ENCODE measurements at places on chromosomes 7 and 10.

GRCh38 chr10:125263551-125263950 is 103.2 kb upstream of the CTBP2 start:
- no peak for DNase-seq

DNA sequence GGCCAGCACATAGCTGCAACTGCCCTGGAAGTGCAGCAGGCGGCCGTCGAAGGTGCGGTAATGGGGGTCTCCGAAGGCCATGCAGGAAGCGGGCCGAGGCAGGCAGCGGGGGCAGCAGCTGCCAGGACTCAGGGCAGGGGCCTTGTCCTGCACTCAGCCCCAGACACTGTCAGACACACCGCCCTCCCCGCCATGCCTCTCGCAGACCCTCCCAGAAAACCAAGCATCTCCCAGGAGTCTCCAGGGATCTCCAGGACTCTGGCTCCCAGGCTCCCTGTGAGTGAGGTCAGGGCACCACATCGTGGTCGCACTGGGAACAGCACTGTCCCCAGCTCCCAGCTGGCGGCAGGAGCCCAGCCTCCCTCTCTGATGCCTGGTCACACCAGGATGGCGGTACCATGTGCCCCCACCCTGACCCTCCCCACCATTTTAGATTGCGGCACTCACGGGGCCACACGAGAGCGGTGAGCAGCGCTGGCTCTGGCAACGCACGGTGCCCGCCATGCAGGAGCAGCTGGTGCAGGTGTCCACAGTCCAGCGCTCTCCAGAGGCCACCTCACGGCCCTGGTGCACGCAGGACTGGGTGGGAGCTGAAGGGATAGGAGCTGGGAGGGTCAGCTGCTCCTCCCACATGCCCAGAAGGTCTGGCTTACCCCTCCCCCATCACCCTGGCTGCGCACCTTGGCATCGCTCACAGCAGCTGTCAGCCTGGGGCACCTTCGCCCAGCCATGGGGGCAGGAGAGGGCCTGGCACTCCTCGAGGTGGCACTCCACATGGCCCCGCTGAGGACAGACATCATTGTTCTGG is 17.5 kb downstream of the ATP6V1F start:
- no peak for DNase-seq

DNA sequence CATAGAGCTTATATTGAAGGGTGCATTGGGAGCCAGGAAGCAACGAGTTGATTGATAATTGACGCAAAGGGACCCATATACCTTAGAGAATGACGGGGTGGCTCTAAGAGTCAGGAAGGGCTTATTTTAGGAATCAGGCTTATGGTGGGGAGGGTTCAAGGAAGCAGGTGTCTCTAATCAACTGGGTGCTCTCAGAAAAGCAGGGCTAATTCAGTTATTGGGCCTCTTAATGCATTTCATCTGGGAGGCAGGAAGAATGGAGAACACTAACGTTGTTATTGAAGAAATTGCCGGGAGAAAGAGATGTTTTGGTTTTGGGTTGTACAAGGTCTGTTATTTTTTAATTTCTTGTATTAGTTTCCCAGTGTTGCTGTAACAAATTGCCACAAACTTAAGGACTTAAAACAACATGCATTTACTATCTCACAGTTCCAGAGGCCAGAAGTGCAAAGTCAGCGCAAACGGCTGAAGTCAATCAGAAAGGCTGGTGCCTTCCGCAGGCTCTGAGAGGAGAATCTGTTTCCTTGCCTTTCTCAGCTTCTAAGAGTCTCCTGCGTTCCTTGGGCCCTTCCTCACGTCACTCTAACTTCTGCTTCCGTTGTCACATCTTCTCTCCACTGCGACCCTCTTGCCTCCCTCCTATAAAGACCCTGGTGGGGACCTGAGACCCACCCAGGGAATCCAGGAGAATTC is 328.4 kb upstream of the C7orf33 start:
- no peak for DNase-seq

DNA sequence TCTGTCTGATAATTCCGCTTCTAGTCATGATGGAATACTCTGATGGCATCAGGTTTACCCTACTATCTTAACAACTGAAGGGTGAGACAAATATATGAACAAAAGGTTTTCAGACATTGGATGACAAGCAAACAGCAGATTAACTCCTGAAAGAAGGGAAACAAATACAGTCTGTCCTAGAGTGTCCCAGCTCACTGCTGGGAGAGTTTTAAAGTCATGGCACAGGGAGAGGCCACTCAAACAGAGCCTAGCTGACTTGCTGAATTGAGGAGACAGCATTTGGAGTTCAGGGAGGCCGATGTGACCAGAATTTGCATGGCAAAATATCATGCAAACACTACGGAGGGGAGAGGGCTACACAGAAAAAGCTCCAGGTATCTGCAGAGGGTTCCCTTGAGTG is 73.1 kb downstream of the MDH2 start:
- DNase-seq = no peak

GRCh38 chr7:41847606-41848005 is 144.7 kb upstream of the INHBA start:
- no peak for DNase-seq

- DNase-seq = no peak
Observed at GRCh38 chr10:120075349-120075748, 182.8 kb downstream of the SEC23IP start.

DNA sequence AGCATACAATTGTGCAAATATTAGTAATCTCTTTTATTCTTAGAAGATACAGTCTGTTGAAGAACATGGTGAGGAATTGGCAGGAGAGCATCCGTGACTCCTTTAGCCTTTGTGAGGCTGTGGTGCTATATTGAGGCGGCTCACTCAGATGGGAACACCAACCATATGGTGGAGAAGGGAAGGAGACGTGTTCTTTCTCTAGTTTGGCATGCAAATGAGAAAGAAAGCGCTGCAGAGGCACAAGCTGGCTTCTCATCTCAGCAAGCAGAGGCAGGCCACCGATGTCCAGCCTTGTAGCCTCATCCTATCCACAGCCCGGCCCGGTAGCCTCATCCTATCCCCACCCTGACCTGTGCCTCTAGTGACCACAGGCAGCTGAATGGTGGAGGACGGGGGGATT is 288.3 kb downstream of the CAMK1D start:
- no peak for DNase-seq

GRCh38 chr10:93198401-93199131 is 124.9 kb downstream of the CYP26A1 start:
- no peak for DNase-seq

GRCh38 chr10:27742195-27743011 is 3.2 kb downstream of the MKX start:
- DNase-seq = peak; percentile 77

DNA sequence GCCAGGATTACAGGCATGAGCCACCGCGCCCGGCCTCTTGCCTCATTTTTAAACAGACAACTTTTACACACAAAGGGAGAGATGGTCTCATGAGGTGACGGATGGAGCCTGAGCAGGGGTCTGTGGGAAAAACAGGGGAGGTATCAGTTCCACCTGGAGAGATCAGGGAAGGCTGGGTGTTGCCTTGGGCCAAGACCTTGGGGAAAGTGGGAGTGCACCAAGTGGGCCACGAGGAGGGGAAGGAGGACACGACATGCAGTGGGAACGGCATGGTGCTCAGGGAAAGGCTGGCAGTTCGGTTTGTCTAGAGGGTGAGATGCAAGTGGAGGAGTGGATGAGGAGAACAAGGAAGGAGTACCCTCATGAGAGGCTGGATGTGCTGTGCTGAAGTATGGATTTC is 8.9 kb upstream of the ZNF777 start:
- DNase-seq = no peak

GRCh38 chr10:28915989-28916588 is 238.8 kb downstream of the BAMBI start:
- no peak for DNase-seq

DNA sequence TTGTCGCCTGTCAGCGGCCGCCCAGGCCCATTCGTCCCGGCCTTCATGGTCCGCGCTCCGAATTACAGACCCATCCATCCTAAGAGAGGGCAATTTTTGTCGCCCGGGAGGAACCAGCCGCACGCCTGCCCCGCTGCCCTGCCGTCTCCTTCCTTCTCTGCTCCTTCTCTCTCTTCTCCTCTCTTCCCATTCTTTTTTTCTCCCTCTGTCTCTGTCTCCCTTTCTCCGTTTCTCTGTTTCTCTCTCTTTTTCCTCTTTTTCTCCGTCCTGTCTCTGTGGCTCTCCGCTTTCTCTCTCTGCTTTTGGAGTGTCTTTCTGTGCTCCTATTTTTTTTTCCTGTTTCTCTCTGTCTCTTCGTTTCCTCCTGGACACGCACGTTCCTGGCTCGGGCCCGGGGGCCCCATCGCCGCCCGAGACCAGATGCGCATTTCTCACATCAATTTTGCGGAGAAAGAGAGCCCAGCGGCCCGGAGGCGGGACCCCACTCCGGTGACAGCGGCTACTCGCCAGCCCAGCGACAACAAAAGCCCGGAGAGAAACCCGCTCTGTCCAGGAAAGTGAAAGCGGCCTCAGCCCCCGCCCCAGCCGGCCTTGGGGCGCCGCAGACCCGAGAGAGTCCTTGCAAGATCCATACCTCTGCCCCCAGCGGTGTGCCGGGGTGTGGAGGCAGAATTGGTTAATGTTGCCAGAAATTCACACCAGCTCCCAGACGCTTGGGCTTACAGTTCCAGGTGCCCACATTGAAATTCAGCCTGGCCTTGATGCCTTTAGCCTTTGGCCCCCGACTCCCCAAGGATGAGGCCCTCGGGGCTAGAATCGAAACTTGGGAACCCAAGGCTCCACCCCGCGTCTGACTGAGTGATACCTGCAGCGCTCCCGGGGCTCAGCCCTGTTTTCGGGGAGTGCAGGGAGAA is 4.1 kb downstream of the LBX1 start:
- no peak for DNase-seq

- DNase-seq = peak; percentile 70
Observed at GRCh38 chr10:88879534-88880281, at the start of gene STAMBPL1. STAMBPL1 (plus strand) TSS chr10:88880245; CDS start chr10:88901709, 21,464 bp downstream.

GRCh38 chr10:21069929-21070700 is 173.0 kb upstream of the NEBL start:
- DNase-seq = no peak

- no peak for DNase-seq
Observed at GRCh38 chr10:79378647-79379511, 31.6 kb downstream of the PPIF start.

DNA sequence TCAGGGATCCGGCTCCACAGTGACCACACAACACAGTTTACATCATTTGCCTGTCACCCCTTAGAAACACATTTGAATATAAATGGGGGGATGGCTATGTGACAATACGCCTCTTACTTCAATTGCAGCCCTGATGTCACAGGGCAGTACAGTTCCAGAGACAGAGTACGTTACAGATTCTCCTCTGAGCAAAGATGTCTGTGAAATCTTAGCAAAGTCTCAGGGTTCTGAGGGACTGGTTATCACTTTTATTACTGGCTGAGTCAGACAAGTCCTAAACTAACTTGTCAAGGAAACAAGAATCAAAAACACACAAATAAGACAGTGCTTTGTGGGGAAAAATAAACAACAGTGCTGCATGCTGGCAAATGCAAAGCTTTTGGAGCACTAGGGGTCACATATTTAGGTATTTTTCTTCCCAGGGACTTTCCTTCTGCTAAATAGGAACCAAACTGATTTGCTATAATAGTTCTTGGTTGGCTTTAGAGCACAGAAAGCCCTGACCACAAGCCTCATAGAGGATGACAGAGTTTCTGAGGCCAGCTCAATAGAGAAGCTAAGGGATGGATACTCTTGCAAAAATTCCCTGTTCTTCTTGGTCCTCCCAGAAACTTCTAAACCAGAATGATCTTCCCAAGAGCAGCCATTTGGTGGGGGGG is 501.6 kb downstream of the GRID1 start:
- DNase-seq = no peak

GRCh38 chr10:28530751-28531150 is 2.2 kb upstream of the WAC start:
- DNase-seq = no peak

- DNase-seq = no peak
Observed at GRCh38 chr10:33422471-33423153, 88.1 kb upstream of the NRP1 start.

DNA sequence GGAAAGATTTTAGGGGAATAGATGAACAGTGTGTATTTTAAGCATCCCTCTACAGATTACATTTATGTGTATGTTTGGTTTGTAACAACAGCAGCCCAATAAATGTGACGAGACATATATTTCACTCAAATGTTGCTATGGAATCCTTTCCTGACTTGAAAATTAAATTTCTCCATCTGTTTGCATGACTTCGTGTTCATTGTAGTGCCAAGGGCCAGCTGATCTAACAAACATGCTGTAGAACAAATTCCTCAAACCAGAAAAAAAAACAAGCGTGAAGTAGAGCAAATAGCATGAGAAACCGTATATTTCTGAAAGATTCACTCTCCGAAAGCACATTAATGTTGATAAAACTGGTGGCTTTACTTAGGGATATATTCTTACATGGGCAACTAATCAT is 87.8 kb downstream of the NRCAM start:
- no peak for DNase-seq

- no peak for DNase-seq
Observed at GRCh38 chr10:102493771-102494170, 8.7 kb downstream of the ACTR1A start.

GRCh38 chr7:106621393-106622132 is 39.4 kb downstream of the CCDC71L start:
- DNase-seq = no peak

DNA sequence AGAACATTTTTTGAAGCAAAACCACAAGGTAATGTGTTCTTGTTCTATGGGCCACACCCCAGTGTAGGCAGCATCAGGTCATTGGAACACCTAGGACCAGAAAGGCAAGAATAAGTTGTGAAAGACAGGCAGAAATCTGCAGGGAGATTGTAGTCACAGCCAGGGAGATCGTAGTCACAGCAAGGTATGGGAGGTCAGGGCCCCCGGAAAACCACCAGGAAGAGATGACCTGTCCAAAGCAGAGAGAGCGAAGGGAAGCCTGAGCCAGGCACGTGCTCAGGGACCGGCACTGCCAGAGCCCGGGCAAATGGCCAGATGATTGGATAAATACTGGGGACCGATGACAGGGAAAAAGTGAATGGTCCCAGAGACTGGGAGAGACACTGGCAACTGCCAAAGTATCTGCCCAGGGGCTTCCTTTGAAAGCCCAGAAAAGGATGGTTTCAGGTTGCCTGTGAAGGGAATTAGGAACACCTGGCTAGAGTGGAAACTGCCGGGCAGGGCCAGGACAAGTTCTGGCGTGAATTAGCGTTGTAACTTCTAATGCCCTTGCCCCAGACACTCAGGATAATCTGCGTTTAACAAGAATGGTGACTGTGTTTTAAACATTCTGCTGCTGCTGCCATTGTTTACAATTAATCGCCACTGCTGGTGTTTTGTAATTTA is 3.9 kb upstream of the NOBOX start:
- DNase-seq = no peak

DNA sequence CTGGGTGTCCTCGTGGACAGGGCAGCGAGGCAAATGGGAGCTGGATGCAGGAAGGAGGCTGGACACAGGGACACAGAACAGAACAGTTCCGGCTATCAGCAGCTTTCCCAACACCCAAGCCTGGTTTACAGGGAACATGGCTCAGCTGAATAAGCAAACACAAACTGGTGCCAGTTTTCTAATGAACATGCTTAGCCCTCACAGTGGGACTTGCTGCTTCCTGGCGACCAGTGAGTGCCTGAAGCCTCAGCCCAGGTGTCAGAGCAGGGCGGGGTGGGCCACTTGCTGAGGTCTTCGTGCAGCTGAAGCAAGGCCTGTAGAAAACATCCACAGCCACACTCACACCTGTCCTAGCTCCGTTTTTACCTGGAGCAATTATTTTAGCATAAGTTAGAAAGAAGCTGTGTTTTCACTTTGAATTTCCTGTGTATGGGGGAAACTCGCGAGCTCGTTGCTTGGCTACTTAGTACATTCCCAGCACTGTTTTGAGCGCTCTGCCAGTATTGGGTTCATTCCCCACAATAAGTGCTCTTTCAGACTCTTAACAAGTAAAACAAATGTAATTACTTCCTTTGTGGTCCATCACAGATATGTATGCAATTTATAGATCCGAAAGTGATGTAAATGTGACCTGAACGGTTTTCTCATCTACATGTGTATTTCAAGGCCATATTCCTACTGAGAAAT is 261.2 kb upstream of the SHH start:
- DNase-seq = no peak

Data from stimulated activated CD8-positive, alpha-beta memory T cell treated with anti-CD3 and anti-CD28 coated beads, Interleukin-15, amount 100 ng/mL, for 48 hours (primary cell).